Melanocyte of skin (primary cell): ENCODE measurements at places on chromosomes 7 and 10. TPM values are rescaled to one million over a fixed set of nuclear protein-coding genes. Genes with fewer than 3 reads are reported as not detected.

The TWIST1 gene
- total RNA-seq = under 0.01 TPM in 1 of 2 replicates, not detected in the other

The VWDE gene
- total RNA-seq = 0.73 TPM in 1 of 2 replicates, not detected in the other

The PIK3CG gene
- total RNA-seq = not detected in 2 replicates

The ARHGEF35 gene
- total RNA-seq = 1.4 and 2.9 TPM in 2 replicates

The SERPINE1 gene
- 2.0 and 3.3 TPM in 2 replicates for total RNA-seq

The ERVW-1 gene
- total RNA-seq = not detected in 2 replicates

The BEND7 gene
- total RNA-seq = 1.3 and 1.7 TPM in 2 replicates

The ABCA13 gene
- total RNA-seq = 0.34 and 0.73 TPM in 2 replicates

The POM121C gene
- 10.7 and 10.9 TPM in 2 replicates for total RNA-seq

The GJD4 gene
- not detected in 2 replicates for total RNA-seq

The NODAL gene
- not detected in 2 replicates for total RNA-seq

The AKR1C3 gene
- total RNA-seq = 0.31 and 0.33 TPM in 2 replicates

The NRF1 gene
- total RNA-seq = 7.9 and 9.5 TPM in 2 replicates

The CNTNAP2 gene
- total RNA-seq = not detected in 2 replicates

The LRIT1 gene
- total RNA-seq = not detected in 2 replicates

The PNLIPRP3 gene
- total RNA-seq = 0.67 and 0.77 TPM in 2 replicates

The TMEM213 gene
- total RNA-seq = under 0.01 TPM in 1 of 2 replicates, not detected in the other

The SORCS3 gene
- under 0.01 TPM in 1 of 2 replicates, not detected in the other for total RNA-seq

The ARF5 gene
- 142 and 161 TPM in 2 replicates for total RNA-seq

The TDRD1 gene
- total RNA-seq = not detected in 2 replicates

The TCF7L2 gene
- total RNA-seq = 4.7 and 5.7 TPM in 2 replicates

The STEAP1B gene
- total RNA-seq = 37.1 and 37.9 TPM in 2 replicates

The SFRP4 gene
- 0.15 TPM in 1 of 2 replicates, not detected in the other for total RNA-seq

The LGI1 gene
- under 0.01 TPM in 1 of 2 replicates, not detected in the other for total RNA-seq

The LIPK gene
- total RNA-seq = not detected in 2 replicates

The DEPP1 gene
- total RNA-seq = 0.69 and 2.5 TPM in 2 replicates

The GIMAP1 gene
- not detected in 2 replicates for total RNA-seq

The TET1 gene
- total RNA-seq = 4.8 and 9.5 TPM in 2 replicates
